Activated CD8-positive, alpha-beta memory T cell treated with anti-CD3 and anti-CD28 coated beads, Interleukin-2, amount 50 U/mL, for 4 hours (primary cell): ENCODE measurements at places on chromosomes 12 and 14.

DNA sequence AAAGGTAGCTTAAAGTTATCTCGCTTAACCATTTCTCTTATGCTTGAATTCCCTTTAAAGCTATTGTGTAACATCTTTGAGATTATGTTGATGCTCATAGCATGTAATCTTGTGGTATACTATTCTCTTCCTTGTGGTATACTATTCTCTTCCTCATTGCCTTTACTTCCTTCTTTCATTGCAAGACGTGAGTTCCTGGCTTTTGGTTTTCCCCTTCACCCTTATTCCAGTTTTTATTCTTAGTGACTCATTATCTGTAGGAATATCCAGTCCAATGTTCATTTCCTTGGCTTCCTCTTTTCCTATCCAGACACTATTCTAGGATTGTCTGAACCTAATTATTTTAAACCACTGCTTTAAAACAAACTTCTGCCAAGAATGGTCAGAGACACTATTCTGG is 564.0 kb downstream of the CCER1 start:
- DNase-seq = no peak

DNA sequence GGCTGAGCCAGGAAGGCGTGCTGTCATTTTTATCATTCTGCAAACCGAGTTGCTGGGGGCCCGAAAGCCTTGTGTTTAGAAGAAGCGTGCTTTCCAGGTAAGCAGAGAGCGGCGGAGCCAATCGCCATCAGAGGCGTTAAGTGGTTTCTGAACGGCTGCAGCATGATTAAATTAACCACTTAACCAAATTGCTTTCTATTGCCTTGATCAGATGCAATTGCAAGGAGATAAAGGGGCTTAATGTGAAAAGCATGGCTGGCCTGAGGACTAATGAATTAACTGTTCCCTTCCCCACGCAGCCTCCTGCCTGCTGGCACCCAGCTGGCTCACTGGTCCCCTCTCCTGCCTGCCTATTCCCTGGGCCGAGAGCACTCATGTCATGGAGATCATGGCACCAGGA is 36.6 kb upstream of the CHGA start:
- no peak for DNase-seq

DNA sequence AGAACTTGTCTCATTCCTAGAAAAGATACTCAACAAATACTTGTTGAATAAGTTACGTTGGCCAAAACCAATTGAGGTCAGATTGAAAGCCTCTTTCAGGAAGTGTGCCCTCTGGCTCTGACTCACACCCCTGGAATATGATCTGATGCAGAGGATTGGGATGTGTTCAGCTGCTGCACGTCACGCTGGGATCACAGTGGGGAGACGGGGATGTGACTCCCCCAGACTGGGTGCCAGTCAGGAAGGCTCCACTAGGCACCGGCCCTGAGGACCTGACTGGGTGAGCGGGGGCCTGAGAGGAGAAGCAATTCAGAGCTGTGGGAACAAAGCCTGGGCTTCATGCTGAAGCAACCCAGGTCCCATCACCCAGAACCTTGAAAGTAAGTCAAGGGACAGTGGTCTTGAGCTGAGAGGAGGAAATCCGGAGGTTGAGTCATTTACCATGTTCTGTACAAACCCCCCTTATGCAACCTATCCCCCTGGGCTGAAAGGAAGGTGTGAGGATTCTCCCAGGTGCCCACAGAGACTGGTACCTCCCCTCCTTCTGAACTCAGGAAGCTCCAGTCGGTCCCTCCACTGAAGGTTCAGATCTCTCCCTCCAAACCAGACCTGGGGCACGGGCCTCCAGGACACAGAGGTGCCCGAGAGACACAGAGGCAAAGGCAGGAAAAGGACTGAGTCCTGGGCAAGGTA is 3.9 kb downstream of the CEBPE start:
- no peak for DNase-seq

- DNase-seq = no peak
Observed at GRCh38 chr14:105068818-105069217, 3.6 kb upstream of the GPR132 start.
